ENCODE measurements at places on chromosomes 2 and 18.

DNA sequence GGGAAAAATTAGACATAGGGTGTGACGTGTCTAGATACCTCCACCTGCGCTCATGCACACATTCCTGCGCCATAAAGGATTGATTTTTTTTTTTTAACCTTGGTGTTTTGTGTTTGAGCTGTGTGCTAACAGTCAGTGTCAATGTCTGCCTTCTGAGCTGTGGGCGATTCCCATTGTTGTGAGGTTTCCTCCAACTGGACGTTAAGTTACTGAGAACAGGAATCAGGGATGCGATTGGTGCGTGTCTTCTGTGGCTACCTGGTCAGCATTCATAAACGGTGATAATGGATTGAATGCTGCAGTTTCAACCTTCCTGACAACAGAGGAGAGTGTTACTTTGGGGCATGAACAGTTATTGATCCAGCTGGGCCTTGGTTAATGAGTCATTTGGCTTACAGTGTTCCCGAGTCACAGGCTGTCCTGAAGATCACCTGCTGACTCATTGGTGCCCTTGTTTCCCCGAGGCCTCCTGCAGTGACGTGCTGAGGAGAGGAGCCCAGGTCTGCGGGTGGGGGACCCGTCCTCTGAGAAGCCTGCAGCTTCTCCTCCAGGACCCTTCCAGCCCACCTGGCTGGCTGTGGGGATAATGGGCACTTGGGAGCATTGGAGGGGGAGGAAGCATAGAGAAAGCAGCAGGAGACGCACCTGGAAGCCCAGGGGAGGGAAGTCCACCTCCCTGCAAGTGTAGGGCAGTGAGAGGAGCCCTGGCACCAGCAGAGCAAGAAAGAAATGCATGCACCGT, 25.8 kb upstream of the CABYR start:
- no peak for DNase-seq

GRCh38 chr18:8045884-8046281, 478.8 kb downstream of the PTPRM start:
- DNase-seq = no peak

- no peak for DNase-seq
Measured at GRCh38 chr2:71948781-71949536, 198.7 kb downstream of the CYP26B1 start.

DNA sequence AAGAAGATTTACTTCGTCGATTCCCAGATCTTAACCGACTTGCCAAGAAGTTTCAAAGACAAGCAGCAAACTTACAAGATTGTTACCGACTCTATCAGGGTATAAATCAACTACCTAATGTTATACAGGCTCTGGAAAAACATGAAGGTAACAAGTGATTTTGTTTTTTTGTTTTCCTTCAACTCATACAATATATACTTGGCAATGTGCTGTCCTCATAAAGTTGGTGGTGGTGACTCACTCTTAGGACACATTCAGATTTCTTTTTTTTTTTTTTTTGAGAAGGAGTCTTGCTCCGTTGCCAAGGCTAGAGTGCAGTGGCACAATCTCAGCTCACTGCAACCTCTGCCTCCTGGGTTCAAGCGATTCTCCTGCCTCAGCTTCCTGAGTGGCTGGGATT, 26.8 kb downstream of the MSH2 start:
- DNase-seq = no peak

GRCh38 chr18:35573531-35573930, 8.0 kb upstream of the GALNT1 start:
- DNase-seq = no peak

DNA sequence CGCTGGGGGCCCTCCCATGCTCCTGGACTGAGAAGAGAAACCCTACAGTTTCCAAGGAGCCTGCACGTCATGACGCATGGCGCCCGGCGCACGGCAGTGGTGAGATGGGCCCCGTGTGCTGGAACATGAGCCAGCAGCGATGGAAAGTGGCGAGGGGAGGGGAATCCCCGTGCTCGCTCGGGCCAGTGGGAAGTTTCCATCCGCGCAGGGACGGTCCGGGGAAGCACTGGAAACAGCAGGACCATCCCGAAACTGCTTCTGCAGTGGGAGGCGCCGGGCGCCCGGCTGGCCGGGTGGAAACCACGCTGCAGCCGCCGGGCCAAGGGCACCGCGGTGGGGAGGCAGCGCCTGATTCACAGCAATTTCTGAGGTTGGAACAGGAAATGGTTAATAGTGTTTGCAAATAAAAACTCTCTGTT, 4.9 kb upstream of the PDCD1 start:
- no peak for DNase-seq

Measured in bone marrow (tissue), 2 donors.